Activated gamma-delta T cell (primary cell): ENCODE measurements at places on chromosomes 13 and 19.

GRCh38 chr13:34216256-34216655, 398.3 kb downstream of the RFC3 start:
- DNase-seq: no peak

DNA sequence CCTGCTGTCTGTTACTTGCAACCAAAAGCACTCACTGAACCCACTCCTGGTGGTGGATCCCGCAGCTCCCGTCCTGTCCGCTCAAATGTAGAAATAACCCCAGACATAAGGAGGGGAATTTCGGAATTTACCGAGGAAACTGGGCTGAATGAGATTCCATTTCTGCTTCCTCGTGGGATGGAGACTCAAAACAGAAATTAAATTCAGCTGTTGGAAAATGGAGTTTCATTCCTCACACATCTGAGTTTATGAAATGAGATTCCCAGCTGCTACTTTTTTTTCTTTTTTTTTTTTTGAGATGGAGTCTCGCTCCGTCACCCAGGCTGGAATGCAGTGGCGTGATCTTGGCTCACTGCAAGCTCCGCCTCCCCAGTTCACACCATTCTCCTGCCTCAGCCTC, 44.3 kb downstream of the COLGALT1 start:
- DNase-seq: no peak

DNA sequence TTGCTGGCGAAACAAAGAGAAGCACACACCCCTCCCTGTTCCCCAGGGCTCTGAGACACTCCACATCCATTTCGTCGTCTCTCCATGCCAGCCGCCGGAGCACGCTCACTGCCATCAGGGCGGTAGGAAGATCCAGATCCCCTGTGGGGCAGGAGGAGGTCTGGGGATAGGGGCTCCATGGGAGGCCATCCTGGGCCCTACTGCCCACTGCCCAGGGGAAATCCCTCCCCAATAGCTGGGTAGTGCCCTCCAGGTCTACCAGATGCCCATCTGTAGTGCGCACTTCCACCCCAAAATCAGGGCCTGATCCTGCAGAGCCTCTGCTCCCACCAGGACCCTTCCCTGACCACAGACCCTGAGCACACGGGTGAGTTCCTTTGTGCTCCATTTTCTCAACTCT, 80.3 kb downstream of the EFNB2 start:
- no peak for DNase-seq

DNA sequence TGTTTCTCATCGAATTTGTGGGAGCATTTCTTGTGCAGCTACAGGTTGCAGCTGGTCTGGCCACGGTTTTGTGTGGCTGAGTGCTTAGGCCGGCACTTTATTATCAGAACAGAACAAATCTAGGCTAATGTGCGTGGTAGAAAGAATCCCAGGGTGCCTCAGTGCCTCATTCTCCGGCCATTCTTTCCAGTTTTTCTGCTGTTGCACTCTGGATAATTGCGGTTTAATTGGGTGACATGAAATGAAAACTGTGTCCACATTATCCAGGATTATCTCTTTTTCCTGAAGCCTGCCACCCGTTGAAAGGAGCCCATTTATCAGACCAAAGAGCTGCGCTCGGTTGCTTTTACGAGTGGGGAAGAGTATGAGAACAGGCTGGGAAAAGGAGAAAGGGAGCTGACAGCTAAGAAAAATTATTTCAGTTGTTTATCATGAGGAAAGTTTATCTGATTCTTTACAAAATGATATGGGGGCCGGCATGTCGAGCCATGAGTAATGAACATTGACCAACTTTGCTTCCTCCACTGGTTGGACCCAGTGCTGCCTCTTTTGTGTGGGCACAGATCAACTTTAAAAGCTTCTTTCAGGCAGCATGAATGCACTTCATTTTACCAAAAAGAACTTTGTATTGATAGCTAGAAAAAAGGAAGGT, 117.0 kb upstream of the SOX21 start:
- DNase-seq: no peak

- no peak for DNase-seq
Observed at GRCh38 chr19:18173054-18173571, 500 bp upstream of the IFI30 start.
